ENCODE measurements at places on chromosomes 7 and 10. TPM values are rescaled to one million over a fixed set of nuclear protein-coding genes. Genes with fewer than 3 reads are reported as not detected.

The SPDYE9 gene
- total RNA-seq, result not detected

DNA sequence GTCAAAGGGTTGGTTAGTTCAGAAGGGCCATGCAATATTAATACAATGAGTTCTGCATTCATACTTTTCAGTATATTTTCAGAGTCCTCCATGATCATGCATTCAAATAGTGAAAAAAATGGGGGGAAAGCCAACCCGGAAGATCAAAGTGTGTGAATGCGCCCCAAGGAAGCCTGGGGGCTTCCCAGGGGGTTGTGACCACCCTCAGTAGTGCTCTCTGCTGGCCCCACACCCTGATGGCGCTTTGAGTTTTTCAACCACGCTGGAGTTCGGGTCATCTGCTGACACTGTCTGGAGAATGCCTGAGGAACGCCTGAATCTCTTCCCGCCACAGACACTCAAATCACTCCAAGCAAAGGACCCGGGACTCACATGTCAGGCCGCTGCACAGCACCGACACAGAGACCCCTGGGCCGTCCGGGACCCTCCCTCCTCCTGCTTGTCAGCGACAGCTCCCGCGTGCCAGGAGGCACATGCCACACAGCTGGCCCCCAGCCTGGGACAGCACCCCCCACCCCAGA, 1.0 kb downstream of the TNS3 start:
- DNase-seq, result peak; percentile 70

DNA sequence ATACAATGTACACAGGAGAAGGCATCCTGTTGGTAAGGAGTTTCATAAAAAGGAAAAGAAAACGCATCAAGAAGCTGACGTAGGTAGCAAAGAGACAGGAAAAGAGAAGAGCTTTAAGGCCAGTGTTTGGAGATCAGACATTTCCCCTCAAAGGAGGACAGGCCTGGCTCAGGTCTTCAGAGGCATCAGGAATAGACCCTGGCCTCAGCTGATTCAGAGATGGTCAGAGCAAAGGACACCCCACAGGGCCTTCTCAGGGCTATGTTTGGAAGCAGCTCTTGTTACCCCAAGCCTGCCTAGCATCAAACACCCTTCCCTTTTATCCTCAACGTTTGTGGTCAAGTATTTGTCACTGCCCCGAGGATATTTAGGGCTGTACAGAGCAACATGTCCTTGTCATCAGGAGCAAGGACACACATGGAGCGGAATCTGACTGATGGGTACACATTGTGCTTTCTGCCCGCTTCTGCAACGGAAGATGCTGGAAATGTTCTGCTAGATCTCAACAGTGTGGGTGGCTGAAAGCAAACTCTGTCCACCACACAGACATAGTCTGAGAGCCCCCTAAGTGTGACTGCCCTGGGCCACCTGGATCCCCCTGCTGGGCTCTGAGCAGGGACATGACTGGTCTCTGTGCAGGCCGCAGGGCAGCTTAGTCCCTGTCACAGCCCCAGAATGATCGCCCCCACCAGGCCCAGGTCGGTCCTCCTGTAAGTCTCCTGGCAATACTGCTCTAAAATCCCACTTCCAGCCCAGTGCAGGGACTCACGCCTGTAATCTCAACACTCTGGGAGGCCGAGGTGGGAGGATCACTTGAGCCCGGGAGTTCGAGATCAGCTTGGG, 1.0 kb upstream of the ZDHHC4 start:
- DNase-seq, result no peak

The IL2RA gene
- total RNA-seq, result 11.9 TPM

GRCh38 chr7:32289651-32290414, 200.3 kb downstream of the LSM5 start:
- no peak for DNase-seq

GRCh38 chr7:155378580-155378934, 79.4 kb upstream of the EN2 start:
- no peak for DNase-seq

DNA sequence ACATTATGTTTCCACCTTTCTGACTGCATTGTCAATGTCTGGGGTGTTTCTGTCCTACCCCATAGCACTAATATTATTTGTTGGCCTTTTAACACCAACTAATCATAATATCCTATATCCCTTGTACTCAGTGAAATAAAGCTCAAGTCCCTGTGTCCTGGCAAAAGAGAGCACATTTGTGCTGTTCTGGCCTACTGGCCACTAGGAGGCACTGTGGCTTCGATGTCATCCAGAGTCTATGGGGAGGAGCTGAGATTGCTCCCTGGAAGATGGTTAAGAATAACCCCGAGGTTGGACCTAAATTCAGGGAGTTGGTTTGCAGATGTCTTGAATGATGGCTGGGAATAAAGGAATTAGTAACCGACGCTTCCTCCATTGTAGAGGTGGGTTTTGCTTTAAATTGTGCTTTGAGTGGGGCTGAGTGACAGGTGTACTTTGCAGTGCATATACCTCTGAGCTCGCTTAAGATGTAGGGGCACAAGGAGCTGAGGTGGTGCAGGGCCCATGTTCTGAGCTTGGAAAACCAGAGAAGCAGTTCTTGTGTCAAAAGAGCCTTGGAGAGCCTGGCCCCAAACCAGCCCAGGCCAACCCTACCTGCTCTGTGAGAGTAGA, 191.2 kb upstream of the PRSS1 start:
- no peak for DNase-seq

The SKIDA1 gene
- total RNA-seq, result 2.9 TPM

The GRK5 gene
- 18.7 TPM for total RNA-seq

DNA sequence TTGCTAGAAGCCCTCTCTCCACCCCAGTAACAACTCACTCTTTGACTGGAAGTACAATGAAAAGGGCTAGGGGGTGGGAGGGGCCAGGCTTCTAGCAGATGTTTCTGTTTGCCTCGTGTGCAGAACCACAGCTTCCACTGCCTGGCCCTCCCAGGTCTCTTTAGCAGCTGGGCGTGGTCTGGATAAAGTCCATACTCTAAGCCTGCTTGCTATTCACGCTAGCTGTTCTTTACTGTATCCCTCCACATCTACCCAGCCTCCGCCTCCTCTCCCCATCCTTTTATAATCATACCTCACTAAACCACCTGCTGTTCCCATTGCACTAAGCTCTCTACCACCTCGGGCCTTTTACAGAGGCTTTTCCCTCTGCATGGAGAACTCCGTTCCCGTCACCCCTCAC, 288.8 kb downstream of the CAMK1D start:
- no peak for DNase-seq
